ENCODE measurements at places on chromosomes 4 and X.

DNA sequence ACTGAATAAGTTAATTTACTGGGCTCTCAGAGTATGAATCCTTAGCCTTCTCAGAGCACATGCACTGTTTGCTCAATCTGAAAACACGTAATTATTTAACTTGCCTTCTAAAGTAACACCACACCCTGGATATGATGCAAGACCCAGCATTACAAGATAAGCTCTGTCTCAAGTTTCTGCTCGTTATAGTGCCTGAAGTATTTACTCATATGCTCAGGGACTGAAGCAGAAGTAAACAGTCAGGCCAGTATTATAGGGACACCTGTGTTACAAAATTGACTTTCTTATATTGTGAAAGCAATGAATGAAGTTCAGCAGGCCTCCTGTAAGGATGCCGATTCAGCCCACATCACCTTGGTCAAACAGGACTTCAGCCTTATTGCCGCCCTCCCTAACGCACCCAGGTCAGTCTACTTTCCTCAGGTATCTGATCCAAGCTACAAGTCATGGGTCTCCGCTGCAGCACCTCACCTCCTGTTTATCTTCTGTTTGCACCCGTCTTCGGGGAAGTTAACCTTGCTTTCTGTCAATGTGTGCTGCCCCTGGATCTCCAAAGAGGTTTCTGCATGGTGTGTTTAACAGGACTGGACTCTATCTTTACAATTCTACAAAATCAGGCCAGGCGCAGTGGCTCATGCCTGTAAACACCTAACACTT is 42.8 kb upstream of the KLF3 start:
- peak; percentile 54 for DNase-seq

DNA sequence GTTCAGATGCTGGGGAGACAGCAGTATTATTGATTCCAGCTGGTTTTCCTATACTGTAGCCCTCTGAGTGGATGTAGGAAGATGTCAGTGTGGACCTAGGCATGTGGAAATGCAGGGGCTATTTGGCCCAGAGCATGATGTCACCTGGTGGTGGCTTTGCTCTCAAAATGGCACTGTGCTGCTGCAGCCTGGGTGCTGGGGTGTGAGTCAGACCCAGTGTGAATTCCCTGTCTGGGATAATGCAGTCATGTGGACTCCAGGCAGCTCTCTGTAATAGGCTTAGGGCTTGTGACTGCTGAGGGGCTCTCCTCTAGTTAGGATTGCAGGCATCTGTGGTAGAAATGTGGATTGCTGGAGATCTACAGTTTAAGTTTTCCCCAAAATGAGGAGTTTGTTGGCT is 70.7 kb downstream of the DCAF8L2 start:
- DNase-seq = no peak

DNA sequence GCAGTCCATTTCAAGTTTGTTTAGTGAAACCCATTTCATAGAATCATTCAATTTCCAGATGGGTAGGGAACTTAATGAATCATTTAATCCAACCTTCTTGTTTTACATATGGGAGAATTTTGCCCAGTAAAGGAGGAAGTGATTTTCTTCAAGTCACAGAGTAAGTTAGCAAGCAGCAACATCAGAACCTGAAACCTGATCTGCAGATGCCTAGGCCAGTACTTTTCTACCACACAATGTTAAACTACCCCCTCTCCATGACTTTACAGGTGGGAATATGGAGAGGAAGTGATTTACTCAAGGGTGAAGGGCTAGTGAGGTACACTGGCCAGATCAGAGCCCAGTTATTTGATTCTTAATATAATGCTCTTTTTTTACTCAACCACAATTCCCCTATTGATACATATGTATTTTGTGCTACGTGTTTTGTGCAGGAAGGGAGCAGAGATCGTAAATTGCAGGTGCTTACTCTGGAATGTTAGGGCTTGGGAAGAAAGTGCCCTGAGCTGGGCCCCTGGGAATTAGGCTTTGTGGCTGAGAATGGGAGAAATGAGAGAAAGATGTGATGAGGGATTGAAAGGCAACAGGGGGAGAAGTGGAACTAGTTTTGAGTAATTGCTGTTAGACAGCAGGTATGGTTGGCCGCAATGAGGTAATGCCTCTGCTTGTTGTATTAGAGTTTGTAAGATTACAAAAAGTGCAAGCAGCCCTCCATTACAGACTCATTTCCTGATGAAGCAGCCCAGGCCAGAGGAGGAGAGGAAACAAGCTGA is 6.8 kb downstream of the LHFPL1 start:
- DNase-seq = no peak

DNA sequence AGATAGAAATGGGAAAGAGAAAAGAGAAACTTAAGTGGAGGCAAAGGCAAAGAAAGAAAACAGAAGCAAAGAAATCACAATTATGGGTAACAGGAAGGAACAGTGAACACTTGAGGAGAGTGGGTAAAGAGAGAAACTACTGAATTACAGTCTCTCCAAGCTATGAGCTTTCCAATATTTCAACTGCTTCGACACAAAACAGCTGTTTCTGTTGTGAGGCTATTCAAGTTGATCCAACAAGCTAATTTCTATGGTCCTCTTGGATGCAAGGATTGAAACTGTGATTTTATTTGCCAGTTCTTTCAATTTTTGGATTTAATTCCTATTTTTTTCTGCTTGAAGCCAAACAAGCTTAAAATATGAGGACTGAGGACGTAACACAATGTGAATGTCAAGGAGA is 80.5 kb upstream of the ADGRA3 start:
- DNase-seq = no peak

- peak; percentile 82 for DNase-seq
Observed at GRCh38 chr4:5863461-5864113, 29.3 kb downstream of the CRMP1 start.

GRCh38 chr4:75018811-75019479 is 86.0 kb downstream of the PARM1 start:
- no peak for DNase-seq

- DNase-seq = no peak
Observed at GRCh38 chr4:1087371-1087770, 26.0 kb downstream of the RNF212 start.

GRCh38 chr4:173752610-173753230 is 222.7 kb upstream of the HAND2 start:
- peak; percentile 45 for DNase-seq

DNA sequence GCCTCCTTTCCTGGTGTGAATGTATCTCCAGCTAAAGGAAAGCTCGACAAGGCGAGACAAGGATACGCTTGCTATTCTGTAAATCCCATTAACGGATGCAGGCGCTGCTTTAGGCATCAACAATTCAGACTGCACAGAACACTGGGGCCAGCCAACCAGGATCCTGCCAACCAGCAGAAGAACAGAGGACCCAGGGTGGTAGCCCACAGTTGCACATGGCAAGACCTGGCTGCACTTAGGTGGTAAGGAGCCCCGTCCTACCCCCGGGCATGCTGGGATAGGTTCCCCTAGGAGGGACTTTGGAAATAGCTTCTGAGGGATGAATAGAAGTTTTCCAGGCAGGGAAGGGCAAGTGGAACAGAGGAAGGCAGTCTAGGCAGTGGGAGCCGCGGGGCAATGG is 20.7 kb downstream of the PSAPL1 start:
- DNase-seq = no peak

DNA sequence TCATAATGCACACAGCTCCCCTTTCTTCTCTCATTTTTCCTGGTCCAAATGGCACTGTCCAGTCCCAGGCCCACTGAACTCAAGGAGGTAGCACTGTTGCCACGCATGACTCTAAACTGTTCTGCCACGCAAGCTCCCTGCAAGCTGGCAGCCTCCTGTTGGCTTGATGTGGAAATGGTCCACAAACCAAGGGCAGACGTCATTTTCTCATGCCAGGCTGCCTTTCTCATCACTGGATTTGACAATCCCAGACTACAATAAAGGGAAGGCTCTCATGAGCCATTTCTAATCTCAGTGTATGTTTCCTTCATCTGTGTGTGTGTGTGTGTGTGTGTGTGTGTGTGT is 22.4 kb downstream of the OTOP1 start:
- DNase-seq = no peak

DNA sequence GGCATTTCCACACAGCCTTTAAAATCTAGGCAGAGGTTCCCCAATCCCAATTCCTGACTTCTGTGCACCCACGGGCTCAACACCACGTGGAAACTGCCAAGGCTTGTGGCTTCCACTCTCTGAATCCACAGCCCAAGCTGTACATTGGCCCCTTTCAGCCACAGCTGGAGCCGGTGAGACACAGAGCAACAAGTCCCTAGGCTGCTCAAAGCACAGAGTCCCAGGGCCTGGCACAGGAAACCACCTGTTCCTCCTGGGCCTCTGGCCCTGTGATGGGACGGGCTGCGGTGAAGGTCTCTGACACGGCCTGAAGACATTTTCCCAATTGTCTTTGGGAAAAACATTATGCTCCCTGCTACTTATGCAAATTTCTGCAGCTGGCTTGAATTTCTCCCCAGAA is 500.0 kb downstream of the FSTL5 start:
- no peak for DNase-seq

- peak; percentile 24 for DNase-seq
Observed at GRCh38 chrX:107700317-107700774, 72.0 kb downstream of the PRPS1 start.

- no peak for DNase-seq
Observed at GRCh38 chr4:114864060-114864459, 249.4 kb downstream of the NDST4 start.

- no peak for DNase-seq
Observed at GRCh38 chrX:24158881-24159280, 9.4 kb downstream of the ZFX start.

GRCh38 chr4:39048311-39048710 is 13.7 kb upstream of the KLHL5 start:
- peak; percentile 9 for DNase-seq

DNA sequence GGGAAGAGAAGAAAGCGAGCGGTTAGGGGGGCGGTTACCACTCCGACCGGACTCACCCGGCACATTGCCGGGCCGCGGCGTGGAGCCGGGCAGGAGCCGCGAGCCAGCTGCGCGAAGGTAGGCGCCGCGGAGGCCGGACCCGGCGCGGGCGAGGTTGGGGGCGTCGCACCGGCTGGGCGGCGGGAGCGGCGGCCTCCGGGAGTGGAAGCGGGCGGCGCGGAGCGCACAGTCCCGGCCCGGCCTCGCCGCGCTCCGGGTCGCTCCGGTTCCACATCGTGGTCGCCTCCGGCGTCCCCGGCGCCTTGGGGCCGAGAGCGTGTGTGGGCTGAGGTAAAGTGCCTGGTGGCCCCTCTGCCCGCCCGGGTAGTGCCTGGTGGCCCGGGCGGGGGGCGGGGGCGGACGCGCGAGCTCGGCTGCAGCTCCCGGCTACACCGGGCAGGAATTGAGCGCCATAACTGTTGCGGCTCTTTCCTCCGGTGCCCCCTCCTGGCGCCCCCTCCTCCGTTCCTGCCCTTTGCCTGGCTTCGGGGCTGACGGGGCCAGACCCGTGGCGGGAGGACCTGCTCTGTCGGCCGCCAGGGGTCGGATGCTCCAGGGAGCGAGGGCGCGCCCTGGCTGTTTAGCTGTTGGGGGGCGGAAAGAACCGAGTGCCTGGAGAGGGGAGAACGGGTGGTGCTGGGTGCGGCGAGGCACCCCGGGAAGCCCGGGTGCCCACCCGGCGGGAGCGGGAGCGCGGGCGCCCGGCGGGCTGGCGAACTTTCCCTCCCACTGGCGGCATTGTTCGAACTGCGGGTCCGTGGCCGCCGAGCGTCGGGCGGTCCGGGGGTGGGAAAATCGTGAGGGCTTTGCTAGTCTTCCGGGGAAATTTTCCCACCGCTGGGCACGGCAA is 626 bp downstream of the JADE3 start:
- peak; percentile 58 for DNase-seq

GRCh38 chrX:83771664-83772063 is 89.3 kb upstream of the CYLC1 start:
- DNase-seq = no peak

- DNase-seq = peak; percentile 28
Observed at GRCh38 chr4:20268028-20268427, 16.3 kb downstream of the SLIT2 start.

DNA sequence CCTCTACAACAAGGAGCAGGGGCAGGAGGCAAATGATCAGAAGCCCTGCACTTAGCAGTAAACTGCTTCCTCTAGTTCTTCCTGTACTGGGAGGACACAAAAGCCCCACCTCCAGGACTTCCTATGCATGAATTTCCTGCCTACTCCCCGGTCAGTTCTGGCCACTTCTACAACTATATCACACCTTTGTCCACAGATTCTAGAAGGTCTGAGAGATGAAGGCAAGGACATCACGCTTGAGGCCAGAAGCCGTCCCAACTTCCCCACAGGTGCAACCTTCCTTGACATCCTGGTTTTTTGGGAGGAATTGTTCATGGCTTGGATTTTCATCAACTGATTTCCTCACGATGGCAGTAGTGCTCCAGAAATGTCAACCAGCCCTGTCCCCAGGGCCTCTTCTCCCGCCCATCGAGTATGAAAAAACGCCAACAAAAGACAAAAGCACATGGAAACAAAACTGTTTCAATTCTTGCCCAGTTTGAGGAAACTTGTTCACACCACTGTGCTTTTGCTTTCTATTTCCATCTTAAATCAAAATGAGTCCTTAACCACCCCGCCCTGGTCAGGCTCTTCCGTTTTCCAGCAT is 206.5 kb upstream of the STK26 start:
- DNase-seq = peak; percentile 3

- peak; percentile 41 for DNase-seq
Observed at GRCh38 chr4:39043861-39044363, 11.7 kb upstream of the TMEM156 start.

DNA sequence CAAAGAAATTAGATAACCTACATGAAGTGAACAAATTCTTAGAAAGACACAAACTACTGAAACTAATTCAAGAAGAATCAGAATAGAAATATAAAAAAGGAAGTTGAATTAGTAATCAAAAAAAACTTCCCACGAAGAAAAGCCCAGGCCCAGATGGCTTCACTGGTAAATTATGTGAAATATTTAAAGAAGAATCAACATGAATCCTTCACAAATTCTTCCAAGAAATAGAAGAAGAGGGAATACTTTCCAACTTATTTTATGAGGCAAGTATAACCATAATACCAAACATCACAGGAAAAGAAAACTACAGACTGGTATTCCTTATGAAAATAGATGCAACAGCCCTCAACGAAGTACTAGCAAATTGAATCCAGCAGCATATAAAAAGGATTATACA is 30.7 kb downstream of the MOSPD2 start:
- DNase-seq = peak; percentile 79

DNA sequence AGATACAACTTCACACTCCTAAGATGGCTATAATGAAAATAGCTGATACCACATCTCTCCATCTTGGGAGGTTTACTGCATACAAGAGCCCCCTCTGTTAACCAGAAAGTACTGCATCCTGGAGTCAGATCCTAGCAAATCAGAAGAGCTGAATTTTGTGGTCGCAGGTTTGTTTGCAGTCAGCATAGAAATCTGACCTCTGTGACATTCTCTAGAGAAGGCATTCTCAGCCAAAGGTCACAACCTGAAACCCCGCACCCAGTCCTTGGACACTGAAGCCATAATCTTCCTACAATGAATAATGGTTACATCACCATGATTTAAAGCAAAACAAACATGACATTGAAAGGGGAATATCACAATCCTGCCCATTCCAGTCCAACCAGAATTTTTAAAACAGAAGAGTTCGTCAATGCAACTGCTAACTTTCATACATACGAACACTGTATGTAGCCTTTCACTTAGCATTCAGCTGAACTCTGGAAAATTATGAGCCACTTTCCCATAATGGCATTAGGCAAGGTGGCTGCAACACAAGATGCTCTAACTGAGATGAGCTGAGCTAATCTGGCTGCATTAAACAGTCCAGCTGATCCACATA is 17.6 kb downstream of the HS6ST2 start:
- no peak for DNase-seq

GRCh38 chr4:71832049-71832448 is 48.2 kb upstream of the GC start:
- no peak for DNase-seq

- DNase-seq = no peak
Observed at GRCh38 chrX:137550665-137551261, 15.2 kb upstream of the ZIC3 start.

- peak; percentile 76 for DNase-seq
Observed at GRCh38 chr4:56909086-56909894, 1.6 kb downstream of the REST start.

Measured in EH (cell line).